Sigmoid colon (tissue), 7 donors: ENCODE measurements at places on chromosomes 1 and 21. TPM values are rescaled to one million over a fixed set of nuclear protein-coding genes. Genes with fewer than 3 reads are reported as not detected.
A peak's percentile ranks its signal among the peaks of the same experiment; 100 is the strongest.

DNA sequence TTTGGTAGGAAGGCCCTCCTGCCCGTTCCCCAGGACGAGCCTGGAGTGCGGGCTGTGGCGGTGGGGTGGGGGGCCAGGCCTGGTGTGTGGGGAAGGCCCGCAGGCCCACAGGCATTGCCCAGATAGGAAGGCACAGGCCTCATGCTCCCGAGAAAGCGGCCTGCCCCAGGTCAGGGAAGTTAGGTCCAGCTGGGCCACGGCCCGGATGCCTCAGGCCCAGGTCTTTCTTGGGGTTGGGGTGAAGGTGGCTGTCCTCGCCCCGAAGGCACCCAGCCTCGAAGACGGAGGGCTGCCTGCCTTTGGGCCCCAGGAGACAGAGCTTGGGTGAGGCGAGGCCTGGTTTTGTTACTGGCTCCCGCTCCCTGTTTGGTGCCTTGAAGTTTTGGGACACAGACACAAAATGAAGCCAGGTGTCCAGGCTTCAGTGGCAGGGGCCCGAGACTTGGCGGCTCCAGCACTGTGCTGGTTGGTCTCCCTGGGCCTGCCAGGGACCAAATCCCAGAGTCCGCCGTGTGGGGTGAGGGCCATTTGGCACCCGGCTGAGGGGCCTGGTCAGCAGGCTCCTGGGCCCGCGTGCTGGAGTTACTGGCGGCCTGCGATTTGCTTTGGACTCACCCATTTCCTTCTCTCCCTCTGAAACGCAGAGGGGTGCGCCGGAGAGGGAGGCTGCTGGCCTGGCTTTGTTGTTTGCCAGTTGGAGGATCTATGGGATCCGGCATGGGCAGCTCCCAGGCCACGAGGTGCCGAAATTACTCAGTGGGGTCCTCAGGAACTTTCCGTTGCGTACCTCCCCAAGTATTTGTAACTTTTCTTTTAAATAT is 2.0 kb downstream of the SKI start:
- no peak for DNase-seq

GRCh38 chr1:224739303-224739996 is 123.3 kb downstream of the CNIH3 start:
- DNase-seq: no peak

The FCRL5 gene
- not detected for total RNA-seq

DNA sequence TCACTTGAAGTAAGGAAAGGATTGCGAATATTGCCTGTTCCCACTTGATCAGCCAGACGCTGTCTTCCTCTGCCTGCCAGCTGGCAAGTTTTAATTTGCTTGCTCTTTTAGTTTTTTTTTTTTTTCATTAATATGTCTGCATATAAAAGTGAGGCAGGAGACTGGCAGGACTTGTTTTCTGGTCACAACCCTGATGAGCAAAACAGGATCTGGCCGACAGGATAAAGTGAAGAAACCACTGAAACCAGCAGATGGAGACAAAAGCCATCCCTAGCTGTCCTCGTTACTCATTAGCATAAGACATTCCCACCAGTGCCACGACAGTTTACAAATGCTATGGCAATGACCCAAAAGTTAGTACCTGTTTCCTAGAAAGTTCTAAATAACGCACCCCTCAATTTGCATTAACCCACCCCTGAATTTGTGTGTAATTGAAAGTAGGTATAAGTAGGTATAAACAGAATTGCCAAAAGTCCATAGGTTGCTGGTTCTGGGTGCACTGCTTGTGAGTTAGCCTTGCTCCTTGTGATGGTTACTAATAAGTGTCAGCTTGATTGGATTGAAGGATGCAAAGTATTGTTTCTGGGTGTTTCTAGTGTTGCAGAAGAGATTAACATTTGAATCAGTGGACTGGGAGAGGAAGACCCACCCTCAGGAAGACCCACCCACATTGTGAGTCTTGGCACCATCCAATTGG is 60.8 kb downstream of the ZNF684 start:
- no peak for DNase-seq

The CHD5 gene
- total RNA-seq: 1.6 TPM

DNA sequence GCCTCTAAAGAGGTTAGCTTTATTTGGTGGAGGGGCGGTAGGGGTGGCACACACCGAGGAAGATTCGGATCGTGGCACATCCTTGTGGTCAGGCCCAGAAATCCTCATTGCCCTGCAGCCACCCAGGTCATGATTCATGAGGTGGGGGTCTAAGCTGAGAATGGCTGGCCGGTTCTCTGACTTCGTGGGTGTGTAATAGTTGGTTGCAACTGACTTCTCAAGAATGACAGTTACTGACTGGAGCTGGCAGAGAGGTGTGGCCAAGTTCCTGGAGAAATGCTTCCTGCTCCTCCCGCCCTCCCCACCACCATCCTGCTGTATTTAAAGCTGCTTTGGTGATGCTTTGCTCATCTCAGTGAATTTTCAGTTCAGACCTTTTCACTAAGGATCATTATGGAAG is 198.6 kb downstream of the KIF26B start:
- no peak for DNase-seq

The OR2L5 gene
- total RNA-seq: not detected

GRCh38 chr1:155294520-155295182 is 6.6 kb downstream of the PKLR start:
- no peak for DNase-seq

DNA sequence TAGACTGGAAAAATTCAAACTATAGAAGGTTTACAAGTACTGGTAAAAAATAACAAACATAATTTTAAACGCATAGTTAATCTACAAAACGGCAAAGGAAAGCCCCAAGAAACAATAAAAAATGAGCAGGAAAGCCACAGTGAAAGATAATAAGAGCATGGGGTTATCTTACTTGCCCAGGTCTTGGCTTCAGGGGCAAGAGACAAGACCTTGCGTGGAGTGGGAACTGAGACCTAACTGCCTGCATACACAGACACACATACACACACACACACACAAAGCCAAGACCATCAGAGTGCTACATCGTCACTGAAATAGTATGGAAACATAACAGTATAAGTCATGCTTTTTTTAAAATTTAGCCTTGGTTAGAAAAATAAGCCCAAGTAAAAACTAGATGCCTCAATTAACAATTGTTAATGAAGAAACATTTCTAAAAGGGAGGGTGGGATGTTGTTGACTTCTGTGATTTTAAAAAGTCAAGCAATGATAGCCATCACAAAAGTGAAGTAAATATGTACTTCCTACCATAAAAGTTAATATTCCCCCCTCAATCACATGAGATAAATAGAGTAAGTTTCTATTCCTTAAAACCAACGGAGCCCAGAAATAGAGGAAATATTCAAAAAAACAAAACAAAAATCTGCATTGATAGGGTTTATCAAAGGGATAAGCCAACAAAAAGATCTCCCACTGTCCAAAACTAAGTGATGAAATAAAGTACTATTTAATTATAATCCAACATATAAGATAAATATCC is 29.4 kb upstream of the CRP start:
- DNase-seq: no peak

- DNase-seq: no peak
Observed at GRCh38 chr1:16218674-16219071, 6.2 kb upstream of the ARHGEF19 start.

- DNase-seq: no peak
Observed at GRCh38 chr1:223739366-223740037, 27.2 kb downstream of the CAPN2 start.

The TFF1 gene
- not detected for total RNA-seq

GRCh38 chr1:168136709-168137514 is at the start of gene GPR161:
GPR161 (minus strand) TSS chr1:168136930; CDS start chr1:168104850, 32,080 bp downstream.
- peak; percentile 81 for DNase-seq

The INTS3 gene
- 31.4 TPM for total RNA-seq

- DNase-seq: no peak
Observed at GRCh38 chr1:36503159-36503558, 20.4 kb upstream of the CSF3R start.

The KDM5B gene
- total RNA-seq: 68.1 TPM

The GJA9 gene
- not detected for total RNA-seq

DNA sequence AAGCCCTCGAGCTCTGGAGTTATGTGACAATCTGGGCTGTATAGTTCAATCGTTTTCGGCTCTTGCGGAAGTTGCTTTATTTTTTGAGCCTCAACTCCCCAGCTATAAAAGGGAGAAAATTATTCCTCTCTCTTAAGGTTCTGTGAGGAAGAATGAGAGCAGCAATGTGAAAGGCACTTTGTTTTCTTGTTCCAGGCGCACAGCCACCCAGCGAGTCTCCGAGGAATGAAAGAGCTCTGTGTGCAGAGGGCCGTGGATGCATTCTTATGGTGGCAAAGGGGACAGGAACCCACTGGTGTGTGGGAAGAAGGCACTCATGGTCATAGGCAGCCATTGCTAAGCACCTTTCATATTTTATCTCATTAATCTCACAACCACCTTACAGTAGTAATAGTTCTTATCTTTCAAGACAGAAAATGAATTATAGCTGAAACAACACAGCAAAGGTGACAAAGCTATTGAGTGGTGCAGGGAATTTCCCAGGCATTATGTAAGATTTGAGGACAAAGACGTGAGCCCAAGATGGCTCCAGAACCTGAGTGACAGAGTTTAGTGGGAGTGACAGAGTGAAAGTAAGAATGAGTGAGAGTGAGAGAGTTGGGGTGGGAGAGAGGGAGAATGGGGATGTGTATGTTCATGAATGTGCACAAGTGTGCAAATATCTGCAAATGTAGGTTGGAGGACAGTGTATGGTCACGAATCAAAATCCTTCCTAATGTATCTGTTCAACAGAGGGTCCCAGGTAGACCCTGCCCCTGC is 9.4 kb downstream of the CYP2J2 start:
- no peak for DNase-seq

The LRRC42 gene
- total RNA-seq: 21.6 TPM

GRCh38 chr1:99544328-99544727 is 101.6 kb upstream of the PALMD start:
- DNase-seq: no peak
